CD4-positive, alpha-beta T cell treated with Interleukin-15 for 1 hour (primary cell): ENCODE measurements at places on chromosomes 13 and 19.

DNA sequence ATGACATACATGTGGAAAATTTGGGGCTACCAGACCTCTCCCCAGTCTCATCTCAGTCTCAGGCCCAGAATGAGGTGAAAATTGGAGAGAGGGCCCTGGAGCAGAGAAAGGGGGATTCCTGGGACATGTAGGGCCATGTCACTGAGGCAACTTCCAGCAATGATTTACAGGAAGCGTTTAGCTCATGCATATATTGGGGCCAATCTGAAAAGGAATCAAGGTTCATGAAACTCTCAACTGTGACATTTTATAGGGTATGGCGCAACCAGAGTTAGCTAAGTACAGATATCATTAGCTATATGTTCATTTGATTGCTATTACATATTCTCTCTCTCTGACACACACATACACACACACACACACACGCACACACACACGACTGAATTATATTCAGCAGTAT lies 86.3 kb downstream of the RNASEH2B start:
- DNase-seq = no peak

DNA sequence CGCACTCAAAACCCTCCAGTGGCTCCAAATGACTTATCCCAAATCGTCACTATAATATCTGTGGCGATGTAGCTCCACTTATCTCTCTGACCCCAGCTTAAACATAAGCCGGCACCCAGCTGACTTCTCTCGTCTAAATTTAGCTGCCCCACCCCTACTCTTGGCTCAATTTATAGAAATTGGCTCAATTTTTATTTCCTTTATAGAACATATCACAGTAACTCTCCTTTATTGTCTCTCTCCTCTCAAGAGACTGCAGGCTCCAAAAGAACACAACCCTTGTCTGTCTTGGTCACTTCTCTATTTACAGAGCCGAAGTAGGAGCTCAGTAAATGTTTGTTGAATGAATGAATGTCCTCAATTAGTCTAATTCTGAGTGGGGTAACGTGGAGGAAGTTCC lies 805 bp downstream of the ZNF784 start:
- no peak for DNase-seq

DNA sequence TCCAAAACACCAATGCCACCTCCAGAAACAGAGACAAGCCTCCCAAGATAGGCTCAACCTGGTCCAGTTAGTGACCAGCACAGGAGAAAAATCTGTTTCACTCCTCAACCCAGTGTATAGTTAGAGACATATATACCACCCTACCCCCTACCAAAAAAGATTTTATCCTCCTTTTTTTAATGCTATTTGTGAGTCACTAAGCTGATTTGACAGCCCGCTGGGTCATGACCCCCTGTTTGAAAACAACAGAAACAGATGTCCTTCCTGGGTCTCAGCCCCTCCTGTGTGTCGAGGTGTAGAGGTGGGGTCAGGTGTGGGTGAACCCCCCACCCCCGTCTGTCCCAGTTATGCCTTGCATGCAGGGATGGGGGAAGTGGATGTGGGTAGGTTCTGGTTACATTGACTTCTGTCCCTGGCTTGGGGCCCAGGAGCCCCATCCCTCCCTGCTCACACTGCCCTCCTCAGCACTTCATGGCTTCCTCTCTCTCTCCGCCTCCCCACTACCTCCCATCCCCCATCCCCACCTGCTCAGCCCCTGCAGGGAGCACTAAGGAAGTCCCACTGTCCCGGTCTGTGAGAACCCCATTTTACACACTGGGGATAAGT lies 14.0 kb upstream of the TOMM40 start:
- no peak for DNase-seq

- no peak for DNase-seq
Observed at GRCh38 chr19:5450482-5451126, 4.6 kb upstream of the ZNRF4 start.

DNA sequence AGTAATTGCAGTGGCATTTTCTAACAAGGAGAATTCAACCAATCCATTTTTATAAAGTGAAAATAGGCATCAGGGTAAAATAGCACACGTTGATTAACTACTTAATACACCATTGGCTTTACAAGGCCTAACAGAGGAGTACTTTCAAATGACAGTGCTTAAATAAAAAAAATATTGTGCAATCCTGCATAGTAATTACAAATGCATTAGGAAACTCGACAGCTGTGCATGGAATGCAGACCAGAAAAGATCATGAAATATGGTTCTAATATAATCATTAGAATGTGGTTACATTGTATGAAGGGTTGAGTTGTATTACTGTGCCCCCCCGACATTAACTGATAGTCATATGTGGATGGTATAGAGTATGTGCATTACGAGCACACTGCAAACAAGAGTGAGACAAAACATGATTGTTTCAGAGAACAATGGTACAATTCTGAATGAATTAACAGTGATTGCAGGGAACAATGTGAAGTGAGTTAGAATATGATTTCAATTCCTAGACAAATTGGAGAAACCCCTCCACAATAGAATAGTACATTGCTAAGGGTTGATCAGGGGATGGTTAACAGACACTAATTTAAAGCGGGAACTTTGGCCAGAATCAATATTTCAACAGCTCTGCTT lies 270.6 kb downstream of the GPC5 start:
- no peak for DNase-seq

- no peak for DNase-seq
Observed at GRCh38 chr13:28406733-28407266, 88.1 kb downstream of the FLT1 start.

DNA sequence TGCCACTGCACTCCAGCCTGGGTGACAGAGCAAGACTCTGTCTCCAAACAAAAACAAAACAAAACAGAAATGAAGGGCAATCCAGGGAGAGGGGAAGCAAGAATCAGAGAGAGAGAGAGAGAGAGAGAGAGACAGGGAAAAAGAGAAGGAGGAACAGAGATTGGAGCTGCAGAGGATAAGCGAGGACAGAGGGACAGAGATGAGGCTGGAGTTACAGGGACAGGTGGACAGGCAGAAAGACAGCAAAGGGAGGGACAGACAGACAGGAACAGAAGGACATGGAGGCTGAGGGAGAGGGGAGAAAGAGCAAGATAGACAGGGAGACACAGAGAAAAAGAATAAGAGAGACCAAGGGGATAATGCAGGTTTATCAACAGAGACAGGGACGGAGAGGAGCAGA lies 1.3 kb upstream of the CRX start:
- DNase-seq = no peak
